ENCODE measurements at places on chromosomes 3 and 15.

DNA sequence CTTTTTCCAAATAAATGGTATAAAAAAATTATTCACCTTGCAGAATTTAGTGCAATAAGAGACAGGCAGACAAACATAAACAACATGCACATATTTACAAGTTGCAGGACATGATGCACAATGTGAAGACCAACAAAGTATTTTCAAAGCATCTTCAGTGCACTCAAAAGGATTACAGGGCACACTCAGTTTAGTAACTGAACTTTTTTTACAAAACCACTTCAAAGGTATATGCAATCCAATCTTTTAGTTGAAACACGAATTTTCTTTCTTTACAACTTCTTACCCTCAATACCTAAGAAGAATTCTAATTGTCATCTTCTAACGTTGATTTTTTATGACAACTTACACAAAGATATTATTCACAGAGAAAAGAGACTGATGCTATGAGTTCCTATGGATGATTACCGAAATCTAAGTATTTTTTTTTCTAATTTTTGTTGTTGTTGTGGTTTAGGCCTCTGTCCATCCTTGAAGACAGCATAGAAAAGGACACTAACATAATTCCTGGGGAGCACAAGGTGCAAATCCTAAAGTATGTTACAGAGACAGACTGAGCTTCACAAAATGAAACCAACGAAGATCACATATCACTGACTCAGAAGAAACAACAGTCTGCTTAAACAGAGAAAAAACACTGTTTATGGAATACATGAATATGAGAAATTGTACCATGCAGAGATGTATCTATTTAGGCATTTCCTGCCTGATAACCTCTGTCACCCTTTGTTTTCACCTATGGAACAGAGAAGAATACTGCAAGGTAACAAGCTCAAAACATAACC lies 50.3 kb downstream of the ZMAT3 start:
- no peak for DNase-seq
- H3K27me3 ChIP-seq: no peaks in the 10 kb centered on the region
- no peak overlapping the region for H3K4me3 ChIP-seq
- no peaks in the 10 kb centered on the region for H3K4me1 ChIP-seq
- peaks cover 42% of the 10 kb centered on the region for H3K36me3 ChIP-seq

DNA sequence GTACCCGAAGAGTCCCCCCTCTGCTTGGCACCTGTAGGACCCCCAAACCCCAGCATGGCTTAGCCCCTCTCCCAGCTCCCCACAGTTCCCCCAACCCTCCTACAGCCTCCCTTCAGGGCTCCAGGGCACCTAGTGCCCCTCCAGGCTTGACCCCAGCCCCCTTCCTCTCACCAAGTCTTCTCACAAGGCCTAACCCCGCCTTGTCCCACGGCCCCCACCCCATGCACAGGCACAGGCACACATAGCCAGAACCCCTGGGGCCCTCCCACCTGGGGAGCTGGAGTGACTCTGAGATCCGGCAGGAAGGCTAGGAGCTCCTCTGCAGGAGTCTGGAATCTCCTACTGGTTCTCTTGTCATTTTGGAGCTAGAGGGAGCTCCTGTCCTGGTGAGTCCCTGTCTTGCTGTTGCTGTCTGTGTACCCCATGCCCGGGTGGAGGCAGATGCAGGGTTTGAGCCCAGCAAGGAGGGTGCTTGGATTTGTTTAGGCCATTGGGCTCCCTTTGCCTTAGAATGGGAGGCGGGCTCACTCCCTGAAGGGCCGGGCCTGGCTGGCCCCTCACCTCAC lies 39.6 kb downstream of the KLF13 start:
- DNase-seq: no peak
- H3K4me3 ChIP-seq: peak overlapping the region; percentile 35
- H3K4me1 ChIP-seq: peaks cover 99% of the 10 kb centered on the region
- H3K36me3 ChIP-seq: no peaks in the 10 kb centered on the region
- no peaks in the 10 kb centered on the region for H3K27me3 ChIP-seq

- no peaks in the 10 kb centered on the region for H3K4me1 ChIP-seq
- H3K4me3 ChIP-seq: no peak overlapping the region
- H3K27ac ChIP-seq: no peak overlapping the region
- no peak for DNase-seq
- no peaks in the 10 kb centered on the region for H3K36me3 ChIP-seq
- H3K27me3 ChIP-seq: no peaks in the 10 kb centered on the region
These were observed 48.2 kb upstream of the FHIT start for GRCh38 chr3:61299343-61300005.

GRCh38 chr15:85318048-85318731 lies 62.2 kb upstream of the AKAP13 start:
- H3K4me3 ChIP-seq: no peak overlapping the region
- DNase-seq: no peak
- no peak overlapping the region for H3K27ac ChIP-seq
- H3K27me3 ChIP-seq: no peaks in the 10 kb centered on the region

GRCh38 chr15:66045542-66045941 lies 176.3 kb downstream of the RAB11A start:
- no peaks in the 10 kb centered on the region for H3K36me3 ChIP-seq
- no peak overlapping the region for H3K27ac ChIP-seq
- H3K4me3 ChIP-seq: no peak overlapping the region
- peaks cover 22% of the 10 kb centered on the region for H3K27me3 ChIP-seq
- no peaks in the 10 kb centered on the region for H3K4me1 ChIP-seq
- no peak for DNase-seq

DNA sequence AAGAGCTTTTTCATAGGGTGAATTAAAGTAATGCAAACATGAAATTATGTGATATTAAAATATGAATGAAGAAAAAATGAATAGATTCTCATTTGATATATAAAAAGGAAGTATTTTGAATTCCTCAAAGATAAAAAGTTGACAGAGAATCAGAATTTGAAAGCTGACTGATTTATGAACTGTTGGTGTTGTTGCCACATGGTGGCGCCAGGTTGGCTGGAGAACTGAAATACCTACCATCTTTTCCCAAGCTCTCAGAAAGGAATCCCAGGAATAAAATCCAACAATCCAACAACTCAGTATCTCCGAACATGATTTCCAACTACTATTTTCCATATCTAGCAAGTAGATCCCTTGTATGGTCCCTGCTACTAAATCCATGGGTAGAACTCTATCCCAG lies 3.1 kb downstream of the MYRIP start:
- H3K36me3 ChIP-seq: no peaks in the 10 kb centered on the region
- peaks cover 12% of the 10 kb centered on the region for H3K4me1 ChIP-seq
- H3K27ac ChIP-seq: no peak overlapping the region

DNA sequence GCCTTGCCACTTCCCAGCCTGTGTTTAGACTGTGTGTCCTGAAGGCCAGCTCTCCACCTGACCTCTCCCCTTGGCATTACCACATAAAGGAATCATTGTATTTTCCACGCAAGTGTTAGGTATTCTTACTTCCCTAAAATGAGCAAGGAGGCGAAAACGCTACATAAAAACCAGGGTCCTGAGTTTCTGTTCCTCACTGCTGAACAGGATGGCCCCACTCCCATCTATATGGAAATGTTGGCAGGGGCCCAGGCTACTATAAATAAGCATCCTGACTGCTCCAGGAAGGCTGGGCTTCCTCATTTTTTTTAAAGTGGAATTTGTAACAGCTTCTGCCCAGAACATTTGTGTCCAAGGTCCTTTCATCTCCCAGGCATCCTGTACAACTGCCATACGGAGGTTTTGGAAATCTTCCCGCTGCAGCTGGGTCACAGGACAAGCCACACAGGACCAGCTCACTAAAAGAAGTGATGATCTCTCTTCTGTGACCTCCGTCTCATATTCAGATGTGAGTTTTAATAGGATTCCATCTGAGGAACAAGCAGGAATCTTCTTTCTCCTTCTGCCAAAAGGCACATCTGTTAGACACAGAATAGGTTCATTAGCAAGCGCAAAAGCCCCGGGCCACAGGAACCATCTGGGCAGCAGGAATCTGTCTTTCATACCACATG lies 56.4 kb upstream of the LIMD1 start:
- no peaks in the 10 kb centered on the region for H3K36me3 ChIP-seq
- H3K27ac ChIP-seq: peak overlapping the region; percentile 37
- H3K4me3 ChIP-seq: no peak overlapping the region
- H3K4me1 ChIP-seq: peaks cover 19% of the 10 kb centered on the region
- DNase-seq: peak; percentile 77
- no peaks in the 10 kb centered on the region for H3K27me3 ChIP-seq

DNA sequence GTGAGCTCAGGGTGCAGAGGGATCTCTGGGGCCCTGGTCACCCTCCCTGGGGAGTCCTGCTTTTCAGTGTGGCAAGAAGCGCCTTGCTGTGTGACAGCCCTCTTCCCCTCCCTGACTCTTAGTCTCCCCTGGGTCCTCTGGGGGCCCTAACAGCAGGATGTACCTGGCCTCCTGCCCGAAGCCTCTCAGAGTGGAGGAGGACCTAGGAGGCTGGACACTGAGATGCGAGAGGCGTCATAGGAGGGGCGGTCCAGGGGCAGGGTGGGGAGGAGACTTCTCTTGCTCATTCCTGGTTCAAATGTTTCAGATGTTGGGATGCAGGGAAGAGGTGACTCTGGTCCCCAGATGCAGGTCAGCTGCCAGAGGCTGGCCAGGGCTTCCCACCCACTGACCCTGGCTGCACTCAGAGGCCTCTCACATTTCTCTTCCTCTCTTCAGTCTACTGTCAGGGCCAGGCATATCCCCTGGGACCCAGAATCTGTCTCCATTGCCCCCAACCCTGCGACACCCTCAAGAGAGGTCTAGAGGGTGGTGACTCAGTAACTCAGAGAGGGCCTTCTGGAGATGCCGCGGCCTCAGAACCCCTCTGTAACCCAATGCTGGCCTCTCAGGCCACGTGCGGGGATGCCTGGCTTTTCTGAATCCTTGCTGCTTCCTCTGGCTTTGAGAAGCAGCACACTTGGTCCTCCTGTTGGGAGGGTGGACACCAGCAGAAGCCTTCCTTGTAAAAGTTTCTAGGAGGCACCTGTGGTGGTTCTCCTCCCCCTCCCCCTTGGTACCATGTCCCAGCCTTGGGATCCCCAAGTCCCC lies 25.9 kb downstream of the SNX33 start:
- peak; percentile 91 for DNase-seq
- no peaks in the 10 kb centered on the region for H3K27me3 ChIP-seq
- peaks cover 37% of the 10 kb centered on the region for H3K4me1 ChIP-seq
- no peak overlapping the region for H3K4me3 ChIP-seq

DNA sequence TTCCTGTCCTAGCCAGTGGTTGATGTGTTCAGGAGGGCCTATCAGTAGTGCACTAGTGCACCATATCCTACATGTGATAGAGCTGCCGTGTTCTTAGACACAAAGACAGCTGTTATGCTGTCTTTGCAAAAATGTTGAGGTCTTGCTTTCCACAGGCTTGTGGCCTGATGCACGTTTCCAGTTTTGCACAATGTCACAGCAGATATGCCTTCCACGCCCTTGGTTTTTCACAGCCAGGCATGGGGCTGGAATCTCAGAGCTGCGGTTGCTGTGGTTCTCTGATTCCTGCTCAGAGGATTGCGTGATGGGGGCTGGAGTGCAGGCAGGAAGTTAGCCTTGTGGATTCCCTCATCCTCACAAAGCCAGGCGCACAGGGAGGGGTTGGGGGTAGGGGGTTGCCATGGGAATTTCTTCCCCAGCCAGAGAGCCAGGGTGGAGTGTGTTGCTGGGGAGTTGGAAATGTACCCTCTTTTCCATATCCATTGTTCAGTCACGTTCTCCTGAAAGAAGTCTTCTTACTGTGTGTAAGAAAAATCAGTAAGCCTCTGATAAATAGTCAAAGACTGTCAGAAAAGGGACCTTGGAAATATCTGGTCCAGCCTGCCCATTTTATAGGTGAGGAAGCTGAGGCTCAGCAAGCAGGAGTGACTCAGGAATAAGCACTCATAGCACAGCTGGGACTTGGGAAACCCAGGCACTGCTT lies 79.4 kb downstream of the SMAD3 start:
- no peaks in the 10 kb centered on the region for H3K27me3 ChIP-seq
- DNase-seq: no peak
- no peak overlapping the region for H3K4me3 ChIP-seq
- H3K36me3 ChIP-seq: no peaks in the 10 kb centered on the region

DNA sequence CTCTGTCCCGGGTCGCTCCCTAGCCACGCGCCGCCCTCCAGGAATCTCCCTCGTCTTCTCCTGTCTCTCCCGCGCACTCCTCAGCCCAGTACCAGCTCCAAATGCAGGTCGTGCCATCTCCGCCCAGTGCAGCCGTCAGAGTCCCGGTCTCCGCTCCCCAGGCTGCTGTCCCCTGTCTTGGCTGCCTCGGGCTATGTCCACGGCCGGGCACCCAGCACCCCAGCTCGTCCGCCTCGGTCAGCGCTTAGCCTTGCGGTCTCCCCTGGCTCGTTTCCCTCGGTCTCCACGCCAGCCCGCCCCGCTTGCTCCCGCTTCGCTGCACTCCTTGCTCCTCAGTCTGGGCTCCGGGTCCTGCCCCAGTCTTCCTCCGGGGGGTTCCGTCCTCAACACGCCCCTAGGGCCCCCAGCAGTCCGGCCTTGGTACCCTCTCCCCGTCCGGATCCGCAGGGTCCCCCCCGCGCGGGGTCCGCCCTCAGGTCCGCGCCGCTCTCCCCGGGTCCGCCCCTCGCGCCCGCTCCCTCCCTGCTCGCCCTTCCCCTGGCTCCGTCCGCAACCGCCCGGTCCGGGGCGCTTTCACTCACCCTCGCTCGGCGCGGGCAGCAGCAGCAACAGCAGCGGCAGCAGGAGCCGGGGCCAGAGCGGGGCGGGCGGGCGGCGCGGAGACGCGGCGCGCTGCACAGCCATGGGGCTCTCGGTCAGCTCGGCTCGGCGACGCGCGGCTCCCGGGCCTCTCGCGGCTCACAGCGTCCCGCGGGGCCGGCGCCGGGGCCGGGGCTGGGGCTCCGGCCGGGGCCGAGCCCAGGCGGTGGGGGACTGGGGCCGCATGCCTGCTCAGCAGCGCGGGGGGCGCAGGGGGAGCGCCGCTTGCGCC lies 462 bp downstream of the IGDCC3 start:
- H3K27me3 ChIP-seq: peaks cover 6% of the 10 kb centered on the region
- H3K27ac ChIP-seq: no peak overlapping the region
- peak overlapping the region; percentile 53 for H3K4me3 ChIP-seq
- no peak for DNase-seq
- H3K4me1 ChIP-seq: peaks cover 20% of the 10 kb centered on the region

- H3K4me3 ChIP-seq: no peak overlapping the region
- DNase-seq: no peak
- peaks cover 51% of the 10 kb centered on the region for H3K36me3 ChIP-seq
- H3K27ac ChIP-seq: no peak overlapping the region
These were observed 48.5 kb downstream of the RLBP1 start for GRCh38 chr15:89172921-89173320.

GRCh38 chr3:120708408-120708807 lies 26.4 kb upstream of the HGD start:
- no peaks in the 10 kb centered on the region for H3K27me3 ChIP-seq
- no peak overlapping the region for H3K4me3 ChIP-seq
- H3K36me3 ChIP-seq: peaks cover 7% of the 10 kb centered on the region
- DNase-seq: no peak
- H3K4me1 ChIP-seq: no peaks in the 10 kb centered on the region
- H3K27ac ChIP-seq: no peak overlapping the region
